Body of pancreas (tissue), 4 donors: ENCODE measurements at places on chromosomes 6 and 20. TPM values are rescaled to one million over a fixed set of nuclear protein-coding genes. Genes with fewer than 3 reads are reported as not detected.

DNA sequence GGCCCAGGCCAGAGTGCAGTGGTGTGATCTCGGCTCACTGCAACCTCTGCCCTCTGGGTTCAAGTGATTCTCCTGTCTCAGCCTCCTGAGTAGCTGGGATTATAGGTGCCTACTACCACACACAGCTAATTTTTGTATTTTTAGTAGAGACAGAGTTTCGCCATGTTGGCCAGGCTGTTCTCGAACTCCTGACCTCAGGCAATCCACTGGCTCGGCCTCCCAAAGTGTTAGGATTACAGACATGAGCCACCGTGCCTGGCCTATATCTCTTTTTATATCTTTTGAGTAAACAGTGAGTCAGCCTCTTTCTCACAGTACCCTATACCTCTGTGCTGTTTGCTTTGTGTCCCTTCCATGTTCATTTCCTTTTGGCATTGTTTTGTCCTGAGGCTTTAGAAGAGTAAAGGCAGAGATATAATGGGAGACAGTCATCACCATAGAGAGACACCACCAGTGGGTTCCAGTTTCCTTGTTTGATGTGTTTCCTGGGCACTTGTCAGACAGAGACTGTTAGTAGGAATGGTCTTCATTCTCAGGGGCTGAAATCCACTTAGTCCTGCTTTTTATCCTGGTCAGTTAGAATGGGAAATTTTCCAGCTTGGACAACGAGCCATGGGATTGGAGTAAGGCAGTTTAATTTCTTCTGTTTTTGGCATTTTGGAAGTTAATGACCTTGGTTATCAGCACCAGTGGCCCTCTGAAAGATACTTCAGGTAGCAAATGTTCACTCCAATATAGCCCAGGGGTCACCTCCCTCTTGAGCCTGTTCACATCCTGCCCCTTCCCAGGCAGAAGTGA is 32.2 kb upstream of the ASXL1 start:
- peak; percentile 55 for DNase-seq

Gene NHLRC1
- total RNA-seq = 1.3 TPM

DNA sequence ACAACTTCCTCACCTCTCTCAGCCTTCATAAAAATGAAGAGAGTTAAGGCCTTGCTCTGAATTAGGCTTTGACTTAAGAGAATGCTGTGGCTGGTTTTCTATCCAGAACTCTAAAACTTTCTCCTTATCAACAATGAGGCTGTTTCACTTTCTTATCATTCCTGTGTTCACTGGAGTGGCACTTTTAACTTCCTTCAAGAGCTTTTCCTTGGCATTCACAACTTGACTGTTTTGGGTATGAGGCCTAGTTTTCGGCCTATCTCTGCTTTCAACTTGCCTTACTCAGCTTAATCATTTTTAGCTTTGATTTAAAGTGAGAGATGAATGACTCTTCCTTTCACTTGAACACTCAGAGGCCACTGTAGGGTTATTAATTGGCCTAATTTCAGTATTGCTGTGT is 4.3 kb upstream of the LOC128125822 start:
- DNase-seq = no peak

Gene RAD21L1
- not detected for total RNA-seq

- no peak for DNase-seq
Measured at GRCh38 chr6:79604583-79605037, 26.5 kb upstream of the SH3BGRL2 start.

Gene EEF1A2
- 21.0 TPM for total RNA-seq
